ENCODE measurements at places on chromosomes 2 and 18.

GRCh38 chr2:141323571-141323970 is 807.2 kb downstream of the LRP1B start:
- DNase-seq, result no peak

- DNase-seq, result no peak
Observed at GRCh38 chr18:7452331-7452730, 114.8 kb upstream of the PTPRM start.

DNA sequence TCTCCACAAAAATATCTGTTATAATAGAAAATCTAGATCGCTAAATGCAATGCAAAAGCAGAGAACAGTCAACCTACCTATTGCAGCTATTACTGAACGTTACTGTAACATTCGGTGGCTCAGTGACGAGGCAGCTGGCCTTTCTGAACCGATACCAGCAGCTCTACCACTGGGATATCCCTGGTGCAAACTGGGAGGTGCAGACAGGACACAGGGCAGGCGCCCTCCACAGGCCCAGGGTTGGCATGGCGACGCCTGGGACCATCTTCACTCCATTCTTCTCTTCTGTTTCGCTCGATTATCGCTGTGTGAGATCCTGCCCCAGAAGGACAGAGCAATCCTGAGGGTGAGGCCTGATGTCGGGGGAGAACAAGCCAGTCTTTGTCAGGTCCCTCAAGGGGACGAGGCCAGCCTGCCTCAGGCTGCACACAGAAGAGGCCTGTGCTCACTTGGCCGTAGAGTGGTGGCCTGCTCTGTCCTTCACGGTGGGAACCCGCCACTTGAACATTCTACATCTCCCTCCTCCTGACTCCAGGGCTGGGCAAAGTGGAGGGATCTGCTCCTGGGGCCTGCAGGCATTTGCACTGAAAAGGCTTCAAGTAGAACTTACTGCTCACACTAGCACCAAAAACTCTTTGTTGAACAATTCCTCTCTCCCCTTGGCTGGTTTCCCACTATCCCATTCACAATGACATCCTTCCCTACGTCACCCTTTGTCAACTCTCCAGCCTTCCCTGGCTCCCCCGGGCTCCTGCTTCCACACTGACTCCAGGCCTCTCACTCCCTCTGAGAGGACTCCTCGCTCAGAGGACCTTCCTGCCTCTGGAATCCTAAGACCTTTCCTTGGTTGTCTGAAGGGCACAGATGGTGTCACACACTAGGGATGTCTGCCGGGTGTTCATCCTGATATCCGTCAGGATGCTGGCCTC is 49.7 kb downstream of the CYRIA start:
- no peak for DNase-seq

DNA sequence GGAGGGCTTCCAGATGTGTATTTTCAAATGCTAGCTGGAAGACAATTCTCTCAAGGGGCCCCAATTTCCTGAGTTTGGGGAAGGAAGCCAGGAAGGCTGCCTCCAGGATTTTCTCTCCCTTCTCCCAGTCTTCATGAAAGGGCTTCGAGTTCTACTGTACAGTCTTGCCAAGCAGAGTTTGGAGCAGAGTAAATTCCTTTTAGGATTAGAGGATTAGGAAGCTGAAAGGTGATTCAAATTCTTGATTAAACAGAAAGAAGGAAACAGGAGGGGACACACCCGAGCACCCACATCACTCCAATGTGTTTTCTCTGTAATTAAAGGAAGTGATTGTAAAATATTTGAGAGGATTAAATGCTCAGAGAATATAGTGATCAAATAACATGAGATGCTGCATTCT is 217.8 kb downstream of the SETBP1 start:
- DNase-seq, result no peak

DNA sequence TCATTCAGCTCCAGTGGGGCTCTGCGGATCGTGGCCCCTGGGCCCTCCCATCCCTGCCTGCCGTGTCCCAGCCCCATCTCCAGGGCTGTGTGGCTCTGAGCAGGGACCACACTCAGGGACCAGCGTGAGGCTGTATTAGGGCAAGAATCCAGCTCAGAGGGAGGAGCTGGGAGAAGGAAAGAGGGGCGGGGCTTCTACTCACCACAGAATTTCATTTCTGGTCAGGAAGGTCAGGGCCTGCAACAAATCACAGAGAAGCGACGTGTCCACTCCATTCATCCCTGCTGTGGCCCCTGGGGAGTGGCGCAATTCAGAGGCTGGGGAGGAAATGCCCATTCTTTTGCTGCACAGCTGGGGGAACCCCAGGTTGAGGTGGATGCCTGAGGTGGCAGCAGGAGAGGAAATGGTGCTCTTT is 828 bp downstream of the CIB4 start:
- DNase-seq, result no peak

All from activated gamma-delta T cell treated with Interleukin-2 at 50 U/mL for 16 hours (primary cell).